ENCODE measurements at places on chromosomes 3 and 15.

- no peak for DNase-seq
Measured at GRCh38 chr15:40545457-40545856, 19.4 kb downstream of the CCDC32 start.

GRCh38 chr3:102177075-102177755, 257.6 kb upstream of the ZPLD1 start:
- no peak for DNase-seq

GRCh38 chr3:69684309-69684961, 54.8 kb upstream of the MITF start:
- DNase-seq, result no peak

DNA sequence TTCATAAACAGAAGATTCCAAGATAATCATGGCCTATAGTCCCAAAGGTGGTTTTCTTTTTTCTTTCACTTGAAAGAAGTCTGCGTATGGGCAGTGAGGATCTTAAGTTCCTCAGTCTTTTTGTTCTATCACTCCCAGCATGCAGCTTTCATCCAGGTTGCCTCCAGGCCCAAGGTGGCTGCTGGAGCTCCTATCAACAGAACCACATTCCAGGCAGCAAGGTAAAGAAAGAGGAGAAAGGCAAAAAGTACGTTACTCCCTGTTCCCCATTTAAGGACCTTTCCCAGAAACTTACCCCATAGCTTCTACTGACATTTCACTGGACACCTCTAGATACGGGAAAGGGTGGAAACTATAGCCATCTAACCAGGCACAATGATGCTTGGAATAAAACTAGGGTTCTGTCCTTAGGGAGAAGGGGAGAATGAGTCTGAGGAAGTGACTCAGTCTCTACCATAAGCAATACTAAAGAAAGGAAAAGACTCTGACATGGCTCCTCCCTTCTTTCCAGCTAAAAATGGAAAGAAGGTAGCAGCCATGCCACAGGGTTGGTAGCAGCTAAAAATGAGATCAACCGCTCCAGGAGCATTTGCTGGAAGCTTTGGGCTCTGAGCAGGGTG, 313.9 kb upstream of the NR2E3 start:
- DNase-seq, result no peak

DNA sequence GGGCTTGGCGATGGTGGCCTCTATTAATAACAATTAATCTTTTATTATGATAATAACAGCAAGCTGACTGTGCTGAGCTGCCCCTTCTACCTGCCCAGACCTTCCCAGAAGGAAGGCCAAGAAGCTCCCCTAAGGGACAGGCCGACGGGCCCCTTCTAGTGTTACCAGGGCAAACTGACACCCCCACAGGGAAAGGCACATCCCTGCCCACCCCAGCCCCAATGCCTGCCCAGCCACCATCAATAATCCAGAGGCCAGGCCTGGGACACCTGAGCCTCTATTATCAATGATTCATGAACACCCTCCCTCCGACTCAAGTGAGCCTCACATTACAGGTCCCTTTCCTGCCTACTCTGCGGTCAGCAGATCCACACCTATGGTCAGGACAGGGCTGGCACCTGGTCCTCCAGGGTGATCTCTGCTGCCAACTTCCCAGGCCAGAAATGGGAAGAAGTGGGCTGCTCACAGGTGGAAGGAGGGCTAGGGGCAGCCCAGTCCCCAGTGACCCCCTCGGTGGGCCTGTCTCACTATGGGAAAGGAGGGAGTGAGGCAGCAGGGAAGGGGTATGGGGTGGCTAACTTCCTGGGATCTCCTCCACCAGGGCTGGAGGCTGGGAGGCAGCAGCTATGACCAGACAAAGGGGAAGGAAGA, 1.8 kb downstream of the TWF2 start:
- DNase-seq, result no peak

- DNase-seq, result peak; percentile 10
Measured at GRCh38 chr3:66989860-66990696, 8.0 kb upstream of the KBTBD8 start.

DNA sequence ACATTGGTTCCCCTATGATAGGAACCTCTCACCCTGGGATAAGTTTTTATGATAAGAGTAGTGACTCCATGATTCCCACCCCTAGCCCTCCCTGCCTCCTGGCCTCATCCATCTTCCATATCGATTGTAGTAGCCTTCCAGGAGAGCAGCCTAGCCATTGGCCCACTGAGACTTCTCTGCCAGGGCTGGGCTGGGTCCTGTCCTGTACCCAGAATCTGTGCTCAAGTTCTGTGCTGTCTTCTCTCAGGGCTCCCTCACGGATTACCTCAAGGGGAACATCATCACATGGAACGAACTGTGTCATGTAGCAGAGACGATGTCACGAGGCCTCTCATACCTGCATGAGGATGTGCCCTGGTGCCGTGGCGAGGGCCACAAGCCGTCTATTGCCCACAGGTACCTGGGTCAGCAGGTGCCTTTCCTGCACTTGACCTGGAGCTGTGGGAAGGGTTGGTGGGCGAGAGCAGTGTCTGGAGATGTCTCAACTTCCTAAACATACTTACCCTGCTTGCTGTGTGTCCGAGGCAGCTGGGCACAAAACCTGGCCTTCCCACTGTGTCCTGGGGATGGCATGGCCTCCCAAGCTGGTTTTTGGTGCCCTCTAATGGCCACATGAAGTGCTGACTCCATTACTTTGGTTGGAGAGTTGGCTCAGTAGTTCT, 16.6 kb upstream of the EXOG start:
- DNase-seq, result no peak

DNA sequence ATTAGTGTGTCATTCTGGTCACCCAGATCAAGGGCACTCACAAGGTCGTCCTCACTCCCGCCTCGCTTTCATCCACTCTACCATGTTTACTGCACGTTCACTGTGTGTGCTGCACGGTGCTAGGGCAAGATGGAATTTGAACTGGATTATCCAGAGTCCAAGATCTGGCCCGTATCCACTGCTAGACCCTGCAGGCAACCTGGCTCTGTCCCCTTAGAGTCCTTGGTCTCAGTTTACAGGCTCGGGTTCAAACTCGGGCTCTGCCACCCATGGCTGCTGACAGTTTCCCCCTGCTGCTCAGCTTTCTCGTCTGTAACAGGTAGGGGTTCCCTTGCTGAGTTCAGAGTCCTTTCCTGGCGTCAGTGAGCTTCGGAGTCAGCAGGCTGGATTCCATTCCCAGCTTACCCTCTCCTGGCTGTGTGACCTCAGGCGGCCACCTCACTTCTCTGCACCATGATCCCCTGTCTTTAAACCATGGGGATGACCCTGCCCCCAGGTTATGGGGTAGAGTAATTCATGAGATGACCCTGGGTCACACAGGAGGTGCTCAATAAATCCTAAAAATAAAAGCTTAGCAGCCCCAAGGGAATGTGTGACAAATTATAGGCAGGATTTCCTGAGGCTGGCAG, 79.6 kb upstream of the SLC6A6 start:
- DNase-seq, result no peak

DNA sequence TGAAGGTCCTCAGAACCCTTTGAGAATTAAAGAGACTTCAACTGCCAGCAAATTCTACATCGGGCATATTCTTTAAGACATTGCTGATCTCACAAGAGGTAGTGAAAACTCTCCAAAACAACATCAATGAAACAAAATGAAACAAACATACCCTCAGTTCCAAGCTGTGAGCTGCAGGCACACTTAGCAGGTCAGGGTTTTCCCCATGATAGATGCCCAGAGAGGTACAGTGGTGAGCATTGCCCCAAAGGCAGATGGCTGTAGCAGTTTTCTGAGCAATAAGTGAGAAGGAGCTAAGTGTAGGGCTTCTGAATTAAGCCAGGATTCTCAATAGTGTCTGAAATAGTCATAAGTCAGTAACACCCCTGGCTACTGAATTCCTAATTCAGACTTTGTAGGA, 96.1 kb upstream of the TSEN2 start:
- DNase-seq, result no peak

DNA sequence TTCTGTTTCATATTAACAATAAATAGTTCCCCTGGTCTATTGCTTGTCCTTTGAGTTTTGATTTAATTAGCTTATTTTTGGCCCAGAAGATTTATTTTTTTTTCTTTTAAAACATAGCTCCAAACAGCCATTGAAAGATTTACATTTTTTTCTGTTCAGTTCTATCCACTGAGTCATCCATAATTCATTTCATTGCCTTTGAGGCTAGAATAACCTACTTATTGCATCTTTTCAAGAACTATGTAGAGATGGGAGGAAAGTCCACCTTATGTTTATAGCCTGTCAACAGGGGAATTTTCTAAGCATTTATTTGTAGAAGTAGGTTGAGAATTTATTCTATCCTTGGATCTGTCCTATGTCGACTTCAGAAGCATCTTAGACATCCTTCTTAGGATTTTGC, 53.4 kb upstream of the CHD2 start:
- DNase-seq, result no peak

DNA sequence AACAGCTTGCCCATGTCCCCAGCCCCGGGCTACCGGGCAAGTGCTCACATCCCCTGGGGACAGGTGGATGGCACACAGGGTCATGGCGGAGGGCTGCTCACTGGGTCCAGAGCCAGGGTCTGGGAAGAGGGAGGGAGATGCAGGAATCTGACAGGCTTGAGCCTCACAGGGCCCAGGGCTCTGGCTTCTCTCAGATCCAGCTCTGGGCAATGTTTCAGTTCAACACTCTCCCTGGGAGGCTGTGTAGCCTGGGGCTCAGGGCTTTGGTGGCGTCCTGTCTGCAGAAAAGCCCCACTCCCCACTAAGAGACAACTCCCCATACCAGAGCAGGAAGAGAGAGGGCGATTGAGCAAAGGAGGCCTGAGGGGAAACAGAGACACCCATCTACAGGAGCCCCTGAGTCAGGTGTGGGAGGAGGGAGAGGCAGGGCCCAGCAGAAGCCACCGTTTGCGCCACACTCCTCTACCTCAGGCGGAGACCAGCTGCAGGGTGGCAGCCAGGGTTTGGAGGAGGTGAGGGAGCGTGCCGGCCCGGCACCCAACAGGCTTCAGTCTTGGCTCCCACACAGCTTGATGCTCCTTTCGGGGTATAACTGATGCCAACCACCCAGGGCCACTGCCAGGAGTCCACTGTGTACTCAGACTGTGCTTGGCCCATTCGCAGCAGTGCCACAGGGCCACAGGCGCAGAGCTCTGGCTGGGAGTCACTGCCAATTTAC, 16.8 kb upstream of the SRP14 start:
- no peak for DNase-seq

GRCh38 chr3:71671216-71671845, 53.9 kb downstream of the EIF4E3 start:
- no peak for DNase-seq

- DNase-seq, result no peak
Measured at GRCh38 chr3:151863611-151864010, 9.8 kb upstream of the SUCNR1 start.

GRCh38 chr3:12750223-12750622, 8.8 kb downstream of the TMEM40 start:
- peak; percentile 28 for DNase-seq

GRCh38 chr3:8204853-8205650, 296.6 kb upstream of the LMCD1 start:
- DNase-seq, result no peak

- no peak for DNase-seq
Measured at GRCh38 chr3:149476225-149476624, 1.7 kb downstream of the TM4SF4 start.

GRCh38 chr15:52104532-52105004, 8.0 kb downstream of the BCL2L10 start:
- DNase-seq, result no peak

- DNase-seq, result no peak
Measured at GRCh38 chr3:28936154-28936553, 344.7 kb upstream of the RBMS3 start.

DNA sequence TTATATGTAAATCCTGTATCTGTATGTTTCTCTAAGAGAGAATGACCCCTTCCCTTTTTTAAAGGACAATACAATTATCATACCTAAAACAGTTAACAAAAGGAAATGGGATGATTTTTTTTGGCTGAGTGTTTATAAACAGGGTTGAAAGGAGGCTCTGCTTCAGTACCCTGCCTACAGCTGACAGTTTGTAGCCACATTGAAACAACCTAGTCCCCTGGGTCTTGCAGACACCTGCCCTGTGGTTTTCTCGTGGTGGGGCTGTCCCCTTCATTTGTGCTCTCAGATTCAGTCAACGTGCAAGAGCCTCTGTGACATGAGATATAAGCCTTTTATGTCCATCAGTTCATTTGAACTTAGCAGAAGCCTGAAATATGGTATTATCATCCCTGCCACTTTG, 2.3 kb upstream of the HMCES start:
- no peak for DNase-seq

- no peak for DNase-seq
Measured at GRCh38 chr15:57526615-57527014, 65.1 kb upstream of the MYZAP start.

- no peak for DNase-seq
Measured at GRCh38 chr15:89893027-89893426, 767 bp downstream of the AP3S2 start.

GRCh38 chr3:195150181-195151118, 120.5 kb downstream of the XXYLT1 start:
- peak; percentile 86 for DNase-seq

DNA sequence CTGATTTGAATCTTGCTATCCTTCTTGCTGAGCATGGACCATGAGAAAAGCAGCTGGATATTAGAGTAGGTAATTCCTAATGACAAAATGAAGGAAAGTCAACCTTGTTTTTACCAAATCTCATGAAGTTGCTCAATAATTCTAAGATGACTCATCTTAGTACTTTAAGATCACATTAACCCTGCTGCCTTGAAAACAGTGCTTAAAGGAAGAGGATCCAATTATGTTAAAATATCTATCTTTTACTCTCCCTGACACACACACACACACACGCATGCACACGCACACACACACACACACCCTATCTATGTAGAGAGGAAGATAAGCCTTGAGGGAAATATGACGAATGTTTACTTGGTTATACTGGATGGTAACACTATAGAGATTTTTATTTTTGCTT, 16.0 kb upstream of the MYO1E start:
- no peak for DNase-seq
